ENCODE measurements at places on chromosomes 2 and 18. TPM values are rescaled to one million over a fixed set of nuclear protein-coding genes. Genes with fewer than 3 reads are reported as not detected.

DNA sequence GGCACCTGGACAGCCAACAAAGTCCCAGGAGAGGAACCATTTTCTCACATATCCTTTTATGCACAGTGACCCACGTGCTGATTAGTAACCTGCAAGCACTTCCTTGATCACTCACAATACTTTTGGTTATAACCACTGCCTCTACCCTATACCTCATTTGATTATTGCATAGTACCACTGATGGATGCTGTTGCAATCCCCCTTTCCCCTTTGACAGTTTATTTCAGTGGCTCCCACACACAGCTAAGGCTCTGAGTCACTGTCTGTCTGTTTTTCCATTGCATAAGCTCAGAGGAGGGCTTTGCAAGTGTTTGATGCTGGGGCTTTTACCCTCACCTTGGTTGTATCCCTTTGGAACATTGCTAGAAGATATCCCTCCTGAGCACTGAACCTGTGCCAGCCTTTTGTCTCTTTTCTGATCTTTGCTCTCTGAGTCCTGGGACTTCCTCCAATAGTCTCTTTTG, 101.7 kb upstream of the RBBP8 start:
- no peak overlapping the region for H3K4me3 ChIP-seq
- no peak overlapping the region for H3K27ac ChIP-seq

GRCh38 chr18:48356909-48357631, 52.1 kb downstream of the ZBTB7C start:
- H3K27me3 ChIP-seq = peaks cover 2% of the 10 kb centered on the region
- H3K4me1 ChIP-seq = no peaks in the 10 kb centered on the region
- no peak for DNase-seq
- no peak overlapping the region for H3K4me3 ChIP-seq
- H3K36me3 ChIP-seq = no peaks in the 10 kb centered on the region

DTNA gene
- total RNA-seq = 0.77 TPM

ATP6V1C2 gene
- total RNA-seq = 0.54 TPM

DNA sequence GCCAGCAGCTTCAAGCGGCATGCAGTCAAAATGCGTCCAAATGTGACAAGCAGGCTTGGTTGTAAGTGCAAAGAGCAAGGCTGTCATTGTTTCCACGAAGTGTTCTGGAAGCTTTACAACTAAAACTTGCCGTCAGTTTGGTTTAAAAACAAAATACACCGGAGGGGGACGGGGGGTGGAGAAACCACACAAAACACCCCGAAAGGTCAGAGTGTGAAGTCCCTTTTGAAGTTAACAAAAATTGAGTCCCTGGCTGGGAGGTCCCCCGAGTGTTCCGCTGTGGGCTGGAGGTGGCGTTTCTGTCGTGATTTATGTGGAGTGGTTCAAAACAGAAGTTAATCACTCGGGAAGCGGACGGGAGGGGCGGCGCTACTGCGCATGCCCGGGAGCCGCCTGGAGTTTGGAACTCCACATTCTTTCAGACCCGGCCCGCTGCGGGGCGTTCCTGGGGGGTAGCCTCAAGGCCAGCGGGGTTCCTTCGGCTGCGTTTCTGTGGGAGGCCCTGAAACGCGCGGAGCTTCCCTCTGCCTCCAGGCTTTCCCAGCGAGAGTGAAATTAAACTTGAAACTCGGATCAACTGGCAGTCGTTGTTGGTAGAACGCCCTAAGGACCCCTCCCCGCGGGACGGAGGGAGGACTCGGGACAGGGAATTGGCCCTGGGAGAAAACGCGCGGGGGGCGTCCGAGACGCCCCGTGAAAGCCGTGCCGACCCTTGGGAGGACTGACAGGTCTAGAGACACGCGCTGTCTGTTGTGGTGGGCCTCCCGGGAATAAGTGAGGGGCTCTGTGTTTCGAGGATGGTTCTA, 1.4 kb downstream of the TGIF1 start:
- peak overlapping the region; percentile 100 for H3K27ac ChIP-seq
- peak overlapping the region; percentile 97 for H3K4me3 ChIP-seq
- no peaks in the 10 kb centered on the region for H3K27me3 ChIP-seq
- no peak for DNase-seq
- peaks cover 31% of the 10 kb centered on the region for H3K4me1 ChIP-seq
- peaks cover 9% of the 10 kb centered on the region for H3K36me3 ChIP-seq

PLEKHA3 gene
- 30.5 TPM for total RNA-seq

COX7A2L gene
- 132 TPM for total RNA-seq

GRCh38 chr2:46344706-46345105, 47.5 kb downstream of the EPAS1 start:
- peaks cover 6% of the 10 kb centered on the region for H3K4me1 ChIP-seq
- no peaks in the 10 kb centered on the region for H3K27me3 ChIP-seq
- DNase-seq = no peak
- H3K4me3 ChIP-seq = no peak overlapping the region
- no peaks in the 10 kb centered on the region for H3K36me3 ChIP-seq
